ENCODE measurements at places on chromosomes 16 and 17.

DNA sequence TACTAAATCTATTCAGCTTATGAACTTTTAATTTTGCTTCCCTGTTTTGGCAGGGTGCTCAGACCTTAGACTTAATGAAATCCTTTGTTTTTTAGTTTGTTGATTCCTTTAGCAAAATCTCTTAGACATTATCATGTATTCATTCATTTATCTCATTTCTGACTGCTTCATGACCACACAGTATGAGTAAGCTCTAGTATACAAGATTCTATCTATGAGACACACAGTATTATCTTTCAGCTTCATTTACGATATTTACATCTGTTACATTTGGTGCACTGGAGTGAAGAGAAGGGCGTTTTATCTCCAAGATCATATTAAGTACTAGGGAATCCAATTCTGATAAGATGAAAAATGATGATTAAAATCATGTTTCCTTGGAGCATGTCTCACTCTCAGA is 448.1 kb upstream of the CA10 start:
- DNase-seq, result no peak

DNA sequence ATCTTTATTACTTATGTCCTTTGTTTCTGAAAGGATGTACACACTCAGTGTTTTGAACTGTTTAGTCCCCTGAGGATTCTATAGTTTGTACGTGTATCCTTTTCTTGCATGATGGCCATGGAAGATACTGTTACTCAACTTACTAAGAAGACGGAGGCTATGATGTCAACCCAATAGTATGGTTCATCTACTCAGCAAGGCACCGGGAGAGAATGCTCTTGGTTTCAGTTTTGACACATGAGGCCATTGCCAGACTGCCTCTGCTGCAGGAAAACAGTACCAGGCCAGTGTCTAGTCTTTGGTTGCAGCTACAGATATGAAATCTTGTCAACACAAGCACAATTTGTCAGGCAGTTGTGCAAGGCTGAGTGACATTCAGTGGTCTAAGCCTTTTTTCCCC is 134.5 kb downstream of the MRTFB start:
- no peak for DNase-seq

- DNase-seq, result no peak
These were observed 581.4 kb downstream of the CDH11 start for GRCh38 chr16:64540434-64540833.

- no peak for DNase-seq
These were observed 2.2 kb downstream of the PITPNC1 start for GRCh38 chr17:67379251-67379630.

DNA sequence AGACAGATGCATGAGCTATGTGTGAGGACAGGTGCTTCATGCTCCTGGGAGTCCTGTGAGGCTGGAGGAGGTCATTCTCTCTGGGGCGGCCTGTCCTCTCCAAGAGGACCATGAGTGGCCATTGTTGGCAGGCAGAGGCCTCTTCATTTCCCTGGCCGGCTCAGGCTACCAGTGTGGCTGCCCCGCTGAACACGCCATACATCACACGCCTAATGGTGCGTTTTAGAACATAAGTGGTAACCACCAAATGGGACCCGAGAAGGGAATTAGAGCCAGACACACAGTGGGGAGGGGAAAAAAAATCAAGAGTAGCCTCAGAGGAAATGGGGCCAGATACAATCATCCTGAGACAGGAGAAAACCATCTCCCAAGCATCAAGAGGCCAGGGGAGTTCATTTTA is 140.0 kb downstream of the SPACA3 start:
- no peak for DNase-seq

DNA sequence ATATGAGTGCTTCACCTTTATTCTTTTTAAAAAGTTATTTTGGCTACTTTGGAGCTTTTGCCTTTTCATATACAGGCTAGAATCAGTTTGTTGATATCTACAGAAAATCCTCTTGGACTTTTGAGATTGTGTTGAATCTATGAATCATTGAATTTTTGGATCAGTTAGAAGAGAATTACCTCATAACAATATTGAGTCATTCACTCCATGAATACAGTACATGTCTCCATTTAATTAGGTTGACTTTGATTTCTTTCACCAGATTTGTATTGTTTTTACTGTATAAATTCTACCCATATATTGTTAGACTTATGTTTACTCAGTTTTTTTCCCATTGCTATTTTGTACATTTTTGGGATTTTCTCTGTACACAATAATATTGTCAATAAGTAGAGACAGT is 54.4 kb downstream of the TAOK1 start:
- peak; percentile 48 for DNase-seq

DNA sequence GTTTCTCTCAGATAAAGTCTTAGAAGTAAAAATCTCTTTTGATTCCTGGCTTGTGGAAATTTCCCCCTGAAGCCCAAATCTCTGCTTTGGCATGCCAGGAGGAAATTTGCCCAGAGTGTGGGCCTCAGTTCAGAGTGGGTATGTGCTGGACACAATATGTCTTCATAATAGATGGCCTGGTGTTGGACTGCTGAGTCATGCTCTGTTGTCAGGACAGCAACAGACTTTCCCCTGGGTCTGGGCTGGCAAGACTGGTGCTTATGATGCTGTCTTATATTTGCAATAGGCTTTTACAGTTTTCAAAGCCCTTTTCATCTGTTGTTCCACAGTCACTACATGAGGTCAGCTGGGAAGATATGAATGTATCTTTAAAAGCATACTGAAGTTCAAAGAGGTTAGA is 57.0 kb downstream of the SHISA9 start:
- DNase-seq, result no peak

DNA sequence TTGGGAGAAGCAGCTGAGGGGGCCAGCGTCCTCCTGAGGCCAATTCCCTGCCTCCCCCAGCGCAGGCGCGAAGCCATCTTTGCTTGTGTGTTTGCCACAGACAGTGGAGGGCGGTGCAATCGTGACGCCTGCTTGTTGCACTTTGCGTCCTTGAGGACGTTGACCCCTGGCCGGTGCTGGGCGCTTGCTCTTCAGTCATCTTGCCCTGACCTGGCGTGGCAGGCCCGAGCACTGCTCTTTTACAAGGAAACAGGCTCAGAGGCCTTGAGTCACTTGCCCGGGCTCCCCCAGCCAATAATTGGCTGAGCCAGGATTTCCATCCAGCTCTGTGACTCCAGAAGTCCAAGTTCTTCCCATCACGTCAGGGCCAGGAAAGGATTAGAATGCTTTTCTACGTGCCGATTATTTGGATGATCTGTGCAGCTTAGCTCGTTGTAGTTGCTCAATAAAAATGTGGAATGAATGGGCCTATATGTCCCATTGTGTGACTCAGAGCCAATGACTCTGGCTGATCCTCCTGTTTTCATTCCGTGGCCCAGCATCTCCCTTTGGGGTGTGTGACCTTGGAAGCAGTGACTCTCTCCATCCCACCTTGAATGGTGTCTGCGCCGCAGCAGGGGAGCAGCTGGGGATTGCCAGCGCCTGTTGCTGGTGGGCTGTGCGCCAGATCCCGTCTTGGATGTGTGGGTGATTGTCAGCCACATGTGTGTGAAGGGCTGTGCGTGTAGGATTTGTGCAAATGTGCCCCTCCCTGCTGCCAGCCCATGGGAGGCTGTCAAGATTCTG is 214.1 kb downstream of the SEC14L1 start:
- DNase-seq, result peak; percentile 97

DNA sequence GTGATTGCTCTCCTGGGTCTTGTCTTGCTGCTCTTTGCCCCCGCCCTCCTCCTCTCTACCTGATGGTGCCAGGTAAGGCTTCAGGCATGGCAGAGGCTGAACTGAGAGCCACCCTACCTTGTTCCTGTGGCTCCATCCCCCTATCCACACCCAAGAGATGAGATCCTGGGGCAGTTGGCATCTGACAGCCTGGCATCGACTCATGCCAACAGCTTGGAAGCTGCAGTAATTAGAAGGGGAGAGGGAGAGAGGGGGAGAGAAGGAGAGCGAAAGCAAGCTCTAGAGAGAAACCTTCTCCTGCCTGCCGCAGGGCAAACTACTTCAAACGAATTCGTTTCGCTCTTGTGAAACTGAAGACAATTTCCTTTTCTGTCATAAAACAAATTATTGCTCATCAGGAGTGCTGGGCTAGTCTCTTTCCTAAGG is 13.8 kb upstream of the SP6 start:
- DNase-seq, result no peak

DNA sequence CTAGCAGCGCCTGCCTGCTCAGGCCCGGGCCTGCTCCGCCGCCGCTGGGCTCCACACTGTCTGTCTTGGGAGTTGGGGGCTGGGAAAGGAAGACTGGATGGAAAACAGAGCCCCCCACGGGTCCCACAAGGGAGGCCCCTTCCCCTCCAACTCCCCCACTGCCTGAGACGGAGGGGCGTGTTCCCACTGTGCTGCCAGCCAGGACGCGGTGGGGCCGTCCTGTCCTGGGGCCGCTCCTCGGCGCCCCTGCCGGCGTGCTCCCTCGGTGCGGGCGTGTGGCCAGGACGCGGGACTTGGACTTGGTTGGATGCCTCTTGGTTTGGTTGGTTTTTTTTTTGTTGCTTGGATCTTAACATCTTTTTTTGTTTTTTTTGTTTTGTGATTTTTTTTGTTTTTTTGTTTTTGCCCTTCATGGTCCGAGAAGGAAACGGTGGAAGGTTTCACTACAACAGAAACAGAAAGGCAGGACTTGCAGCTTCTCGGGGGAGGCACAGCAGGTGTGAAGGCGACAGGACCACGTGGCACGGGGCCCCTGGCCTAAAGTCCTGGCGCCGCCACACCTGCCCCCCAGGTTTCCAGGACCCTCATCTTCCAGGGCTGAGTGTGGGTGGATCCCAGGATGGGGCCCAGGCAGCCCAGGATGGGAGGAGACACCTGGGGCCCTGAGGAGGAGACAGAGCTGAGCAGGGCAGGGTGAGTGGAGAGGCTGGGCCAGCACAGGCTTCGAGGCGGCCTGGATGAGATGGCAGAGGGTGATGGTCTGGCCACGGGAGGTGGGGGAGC is 16.0 kb downstream of the ENGASE start:
- peak; percentile 22 for DNase-seq

- no peak for DNase-seq
These were observed 17.4 kb upstream of the ZNHIT3 start for GRCh38 chr17:36468903-36469635.

DNA sequence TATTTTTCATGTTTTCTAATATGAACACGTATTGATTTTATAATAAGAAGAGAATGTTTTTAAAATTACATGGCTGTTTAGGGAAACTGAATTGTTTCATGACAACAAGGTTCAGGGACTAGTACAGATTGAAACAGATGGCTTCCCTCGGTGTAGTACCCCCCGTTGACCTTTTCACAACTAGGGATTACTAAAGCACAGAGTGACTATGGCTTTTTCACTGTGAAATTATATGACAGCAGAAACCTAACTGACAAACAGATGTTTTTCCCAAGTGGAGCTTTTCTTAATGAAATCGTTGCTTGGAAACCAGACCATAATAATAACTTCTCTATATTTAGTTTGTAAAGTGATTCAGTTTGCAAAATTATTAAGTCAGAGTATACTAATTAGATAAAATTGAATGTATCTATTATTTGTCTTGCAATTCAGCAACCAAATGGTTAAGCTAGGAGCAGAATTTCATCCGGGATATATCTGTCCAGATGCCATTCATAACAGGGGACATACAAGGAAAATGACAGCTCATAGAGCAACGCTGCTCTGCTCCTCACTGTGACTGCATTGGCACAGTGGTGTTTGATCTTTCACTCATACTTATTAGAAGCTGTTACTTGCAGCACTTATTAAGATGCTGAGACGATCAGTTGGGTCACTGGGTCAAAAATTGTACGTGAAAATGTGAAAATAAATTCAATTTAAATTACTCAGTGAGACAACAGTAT is 111.7 kb downstream of the TANGO6 start:
- DNase-seq, result peak; percentile 2

DNA sequence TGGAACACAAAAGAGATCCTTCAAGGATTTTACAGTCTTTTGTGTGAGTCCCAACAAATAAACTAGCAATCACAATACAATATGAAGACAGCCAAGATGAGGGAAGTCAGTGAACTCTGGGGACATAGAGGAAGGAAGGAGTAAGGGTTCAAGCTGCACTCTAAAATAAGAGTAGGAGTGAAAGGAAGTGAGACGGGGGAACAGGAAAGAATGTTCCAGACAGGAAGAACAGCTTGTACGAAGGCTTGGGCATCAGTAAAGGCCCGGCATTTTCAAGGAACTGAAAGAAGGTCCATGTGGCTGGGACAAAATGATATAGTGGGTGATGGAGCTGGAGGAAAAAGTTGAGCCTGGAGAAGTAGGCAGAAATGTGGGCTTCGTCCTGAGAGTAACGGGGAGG is 4.5 kb downstream of the CCL17 start:
- DNase-seq, result no peak

DNA sequence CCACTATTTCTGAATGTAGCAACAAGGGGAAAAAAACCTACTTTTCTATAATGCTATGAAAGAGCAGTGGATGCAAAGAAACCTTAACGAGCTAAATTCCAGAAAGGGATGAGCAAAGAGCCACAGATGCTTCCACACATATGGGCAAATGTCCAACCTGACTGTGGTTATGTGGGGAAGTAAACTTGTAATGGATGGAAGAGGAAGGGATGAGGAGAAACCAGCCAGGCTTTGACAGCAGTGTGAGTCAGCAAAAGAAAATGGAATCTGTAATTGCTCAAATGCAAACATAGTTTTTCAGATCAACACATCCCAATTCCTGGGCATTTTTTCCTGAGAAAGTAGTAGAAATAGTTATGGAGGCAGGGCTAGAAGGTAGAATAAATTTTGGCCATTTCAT is 204.8 kb upstream of the CPHXL start:
- DNase-seq, result peak; percentile 99

DNA sequence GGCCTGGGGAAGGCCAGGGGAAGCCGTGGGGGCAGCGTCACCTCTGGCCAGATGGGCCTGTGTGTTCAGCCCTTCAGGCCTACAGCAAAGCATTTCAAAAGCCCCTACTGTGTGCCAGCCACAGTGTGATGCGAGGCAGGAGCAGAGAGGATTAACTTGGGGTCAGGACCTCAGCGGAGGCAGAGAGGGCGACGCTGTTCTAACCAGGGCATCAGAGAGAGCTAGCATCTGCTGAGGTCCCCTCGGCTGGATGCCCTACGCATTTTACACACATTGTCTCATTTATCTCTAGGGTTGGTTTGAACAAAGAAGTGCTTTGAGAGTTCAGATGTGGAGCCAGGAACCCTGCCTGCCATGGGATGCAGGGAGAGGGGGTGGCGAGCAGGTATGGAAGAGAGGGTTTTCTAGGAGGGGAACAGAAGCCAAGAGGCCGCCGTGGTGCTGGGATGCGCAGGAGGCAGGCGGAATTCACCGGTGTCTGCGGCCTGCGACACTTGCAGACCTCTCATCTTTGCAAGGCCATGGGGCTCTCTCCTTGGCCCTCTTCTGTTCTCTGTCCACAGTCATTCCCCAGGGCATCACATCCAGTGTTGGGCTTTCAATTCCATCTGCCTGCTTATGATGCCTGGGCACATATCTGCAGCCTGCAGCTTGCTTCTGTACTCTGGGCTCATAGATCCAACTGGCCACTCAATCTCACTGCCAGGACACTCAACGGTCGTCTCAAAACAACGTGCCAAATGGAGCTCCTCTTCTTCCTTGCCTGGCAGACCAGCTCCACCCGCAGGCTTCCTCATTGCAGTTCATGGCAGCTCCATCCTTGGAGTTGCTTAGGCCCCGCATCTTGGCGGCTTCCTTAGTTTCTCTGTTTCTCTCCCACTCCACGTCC is 8.1 kb upstream of the NKD1 start:
- DNase-seq, result no peak

GRCh38 chr16:49405123-49405522 is 31.5 kb downstream of the C16orf78 start:
- DNase-seq, result no peak

- DNase-seq, result no peak
These were observed 528 bp upstream of the NOL11 start for GRCh38 chr17:67717192-67717623.

GRCh38 chr17:29109477-29110371 is 66.8 kb downstream of the PIPOX start:
- DNase-seq, result no peak
